H9 (cell line): ENCODE measurements at places on chromosomes 1 and 21. TPM values are rescaled to one million over a fixed set of nuclear protein-coding genes. Genes with fewer than 3 reads are reported as not detected.

DNA sequence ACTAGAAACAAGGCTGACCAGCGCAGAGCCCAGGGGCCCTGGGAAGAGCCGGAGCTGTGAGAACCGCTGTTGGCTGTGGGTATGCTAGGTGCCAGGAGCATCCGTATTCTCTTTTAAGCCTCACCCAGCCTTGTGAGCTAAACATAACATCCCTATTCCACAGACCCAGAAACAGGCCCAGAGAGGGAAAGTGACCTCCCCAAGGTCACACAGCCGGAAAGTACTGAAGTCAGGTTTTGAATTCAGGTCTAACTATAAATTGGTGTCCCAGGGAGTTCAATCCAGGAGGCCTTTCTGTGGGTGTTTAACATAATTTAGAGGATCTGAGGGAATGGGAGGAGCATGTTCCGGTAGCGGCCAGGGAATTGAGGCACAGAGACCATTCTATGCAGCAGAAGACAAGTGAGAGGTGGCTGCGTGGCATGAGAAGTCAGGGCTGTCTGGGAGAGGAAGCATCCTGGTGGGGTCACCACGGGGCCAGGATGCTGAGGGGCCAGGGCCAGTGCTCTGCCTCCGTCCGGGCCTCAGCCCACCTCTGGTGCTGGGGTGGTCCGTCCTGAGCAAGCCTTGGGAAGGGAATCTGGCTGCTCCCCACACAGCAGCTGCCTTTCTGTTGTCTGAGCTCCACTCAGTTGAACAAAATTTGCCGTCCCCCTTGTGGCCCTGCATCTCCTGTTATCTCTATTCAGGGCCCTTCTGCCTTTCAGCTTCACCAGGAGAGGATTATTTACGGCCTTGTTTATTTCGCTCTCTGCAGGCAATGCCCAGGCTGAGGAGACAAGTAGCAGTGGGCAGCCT, 338.8 kb upstream of the VAMP3 start:
- peaks cover 5% of the 10 kb centered on the region; the same call in 2 of the 3 replicates for H3K36me3 ChIP-seq
- no peak for DNase-seq
- H3K4me3 ChIP-seq = no peak overlapping the region
- no peaks in the 10 kb centered on the region for H3K4me1 ChIP-seq
- H3K27me3 ChIP-seq = no peaks in the 10 kb centered on the region

- peaks cover 52% of the 10 kb centered on the region for H3K27me3 ChIP-seq
- no peaks in the 10 kb centered on the region for H3K4me1 ChIP-seq
- peaks cover 2% of the 10 kb centered on the region; the same call in 1 of the 2 replicates for H3K36me3 ChIP-seq
- no peak overlapping the region for H3K27ac ChIP-seq
- DNase-seq = peak; percentile 77
Observed at GRCh38 chr1:170670802-170671628, 7.1 kb downstream of the PRRX1 start.

GRCh38 chr1:25042331-25043227, 112.5 kb upstream of the RUNX3 start:
- no peak for DNase-seq
- H3K4me1 ChIP-seq = no peaks in the 10 kb centered on the region
- no peak overlapping the region for H3K27ac ChIP-seq
- no peaks in the 10 kb centered on the region for H3K36me3 ChIP-seq
- no peaks in the 10 kb centered on the region for H3K27me3 ChIP-seq

- H3K4me3 ChIP-seq = no peak overlapping the region
- no peak overlapping the region for H3K27ac ChIP-seq
- no peak for DNase-seq
- H3K4me1 ChIP-seq = no peaks in the 10 kb centered on the region
Observed at GRCh38 chr1:43668956-43669355, 19.0 kb downstream of the KDM4A start.

GRCh38 chr1:10968411-10968826, 44.0 kb upstream of the TARDBP start:
- H3K36me3 ChIP-seq = no peaks in the 10 kb centered on the region
- no peak overlapping the region for H3K27ac ChIP-seq
- H3K4me1 ChIP-seq = peaks cover 13% of the 10 kb centered on the region; the same call in 1 of the 2 replicates
- no peaks in the 10 kb centered on the region for H3K27me3 ChIP-seq

GRCh38 chr1:197908716-197909220, 6.3 kb downstream of the C1orf53 start:
- no peak overlapping the region for H3K27ac ChIP-seq
- peaks cover 3% of the 10 kb centered on the region; the same call in 1 of the 2 replicates for H3K4me1 ChIP-seq
- H3K4me3 ChIP-seq = peak overlapping the region; percentile 61; the same call in 2 of the 3 replicates

DNA sequence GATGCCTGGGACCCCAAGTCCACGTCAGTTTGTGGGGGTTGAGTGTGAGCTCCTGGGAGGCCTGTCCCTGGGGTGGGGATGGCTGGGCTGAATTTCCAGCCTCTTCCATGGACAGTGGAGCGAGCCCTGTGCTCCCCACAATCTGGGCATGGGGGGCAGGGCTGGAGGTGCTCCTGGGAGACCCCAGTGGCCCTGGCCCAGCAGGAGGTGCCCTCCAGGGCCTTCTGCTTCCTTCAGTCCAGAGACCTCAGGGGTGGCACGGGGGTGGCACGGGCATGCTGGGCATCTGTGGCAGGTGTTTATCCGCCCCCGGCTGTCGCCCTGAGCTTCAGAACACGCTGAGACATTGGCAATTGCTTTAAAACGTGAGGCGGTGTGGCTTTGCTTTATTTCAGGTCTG, 40.9 kb downstream of the MORN1 start:
- no peak overlapping the region for H3K27ac ChIP-seq
- no peak for DNase-seq
- H3K27me3 ChIP-seq = no peaks in the 10 kb centered on the region
- no peaks in the 10 kb centered on the region for H3K36me3 ChIP-seq

DNA sequence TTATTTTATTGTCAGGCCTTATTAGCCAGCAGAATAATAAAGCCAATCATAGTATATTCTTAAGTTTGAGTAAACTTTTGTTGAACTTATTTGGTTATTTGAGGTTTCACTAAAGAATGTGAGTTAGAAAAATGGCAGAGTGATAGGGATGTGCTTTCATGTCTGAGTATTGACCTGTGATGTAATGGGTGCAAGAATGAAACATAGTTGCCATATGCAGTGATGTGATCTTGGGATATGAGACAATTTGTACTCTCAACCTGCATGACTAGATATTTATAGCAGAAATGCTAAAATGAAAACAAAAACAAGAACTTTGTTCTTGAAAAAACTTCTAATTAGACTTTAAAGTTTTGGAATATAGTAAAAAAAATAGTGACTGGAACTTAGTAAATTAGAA, 97.9 kb downstream of the DISP1 start:
- no peaks in the 10 kb centered on the region; the same call in 1 of the 2 replicates for H3K4me1 ChIP-seq
- no peaks in the 10 kb centered on the region for H3K27me3 ChIP-seq
- H3K27ac ChIP-seq = no peak overlapping the region
- no peak for DNase-seq

GRCh38 chr1:42364089-42364488, 16.5 kb upstream of the RIMKLA start:
- H3K4me1 ChIP-seq = no peaks in the 10 kb centered on the region
- DNase-seq = no peak
- H3K4me3 ChIP-seq = no peak overlapping the region
- H3K36me3 ChIP-seq = no peaks in the 10 kb centered on the region
- H3K27ac ChIP-seq = no peak overlapping the region

GRCh38 chr1:63269571-63269970, 52.8 kb upstream of the FOXD3 start:
- no peaks in the 10 kb centered on the region for H3K4me1 ChIP-seq
- no peaks in the 10 kb centered on the region for H3K36me3 ChIP-seq
- DNase-seq = no peak
- H3K27ac ChIP-seq = no peak overlapping the region
- H3K4me3 ChIP-seq = no peak overlapping the region

DNA sequence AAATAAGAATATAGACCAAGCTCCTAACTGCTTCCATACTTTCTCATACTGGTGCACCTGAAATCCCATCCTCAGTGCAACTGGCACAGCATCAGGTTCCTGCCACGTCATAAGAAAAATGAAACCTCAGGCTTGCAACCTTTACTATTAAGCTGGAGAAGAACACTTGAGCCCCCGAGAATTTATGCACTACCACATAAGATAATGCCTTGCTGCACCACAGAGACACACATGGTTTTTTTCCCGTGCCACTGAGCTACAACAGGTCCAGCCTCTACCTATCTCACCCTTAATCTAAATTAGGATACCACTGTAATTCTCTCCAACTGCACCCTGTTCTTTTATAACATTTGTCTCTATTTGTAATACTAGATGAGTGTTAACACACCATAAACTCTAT, 174.5 kb downstream of the DENND1B start:
- H3K27ac ChIP-seq = no peak overlapping the region
- no peak overlapping the region for H3K4me3 ChIP-seq
- no peaks in the 10 kb centered on the region for H3K27me3 ChIP-seq
- no peaks in the 10 kb centered on the region for H3K4me1 ChIP-seq

- H3K27ac ChIP-seq = no peak overlapping the region
- peaks cover 4% of the 10 kb centered on the region; the same call in 1 of the 2 replicates for H3K4me1 ChIP-seq
Observed at GRCh38 chr21:43767984-43768867, 7.9 kb downstream of the CSTB start.

GRCh38 chr1:38047603-38048141, 1.1 kb upstream of the POU3F1 start:
- peaks cover 10% of the 10 kb centered on the region; the same call in 1 of the 2 replicates for H3K27me3 ChIP-seq
- peaks cover 10% of the 10 kb centered on the region for H3K36me3 ChIP-seq
- H3K4me1 ChIP-seq = no peaks in the 10 kb centered on the region; the same call in 1 of the 2 replicates
- H3K27ac ChIP-seq = no peak overlapping the region
- DNase-seq = peak; percentile 77

DNA sequence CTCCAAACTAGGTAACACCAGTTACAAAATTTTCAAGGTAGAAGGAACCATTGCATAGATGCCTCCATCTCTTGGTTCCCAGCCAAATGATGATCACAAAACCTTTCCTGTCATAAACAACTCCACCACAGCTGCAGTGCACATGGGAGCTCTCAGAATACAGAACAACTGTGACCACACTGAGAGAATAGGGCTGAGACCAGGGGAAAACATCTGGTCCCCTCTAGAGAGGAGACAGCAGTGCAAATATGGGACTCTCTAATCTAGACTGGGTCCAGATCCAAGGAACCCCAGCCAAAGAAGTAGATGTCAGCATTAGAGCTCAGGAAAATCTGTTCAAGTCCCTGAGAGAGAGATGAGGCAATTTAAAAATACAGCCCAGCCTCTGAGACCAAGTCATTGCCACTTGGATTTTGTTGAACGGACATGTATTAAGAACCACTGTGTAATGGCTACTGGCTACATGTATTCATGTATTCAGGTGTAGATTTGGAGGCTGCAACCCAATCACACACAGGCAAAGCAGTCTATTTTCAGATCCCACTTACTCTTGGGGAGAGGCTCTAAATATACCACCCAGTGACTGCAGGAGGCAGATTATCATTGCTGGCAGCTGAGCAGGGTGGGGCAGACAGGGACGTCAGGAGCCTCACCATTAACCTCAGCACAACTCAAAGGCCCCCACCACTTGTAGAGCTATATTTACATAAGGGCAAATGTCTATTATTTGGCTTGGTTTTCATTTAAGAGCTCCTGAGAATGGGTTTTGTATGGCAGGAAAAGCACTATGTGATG, 7.6 kb upstream of the RXRG start:
- no peak overlapping the region for H3K4me3 ChIP-seq
- peaks cover 3% of the 10 kb centered on the region; the same call in 1 of the 2 replicates for H3K27me3 ChIP-seq
- no peak overlapping the region for H3K27ac ChIP-seq
- H3K36me3 ChIP-seq = no peaks in the 10 kb centered on the region
- DNase-seq = no peak

GRCh38 chr1:176998183-176998795, 166.2 kb downstream of the ASTN1 start:
- DNase-seq = no peak
- no peak overlapping the region for H3K27ac ChIP-seq
- H3K27me3 ChIP-seq = no peaks in the 10 kb centered on the region
- no peaks in the 10 kb centered on the region; the same call in 1 of the 2 replicates for H3K4me1 ChIP-seq
- H3K4me3 ChIP-seq = no peak overlapping the region
- no peaks in the 10 kb centered on the region for H3K36me3 ChIP-seq

- 0 out of 3 replicates have a peak, but pooled peaks cover 2% of the 10 kb centered on the region for H3K36me3 ChIP-seq
- no peak overlapping the region for H3K27ac ChIP-seq
- DNase-seq = no peak
- H3K27me3 ChIP-seq = no peaks in the 10 kb centered on the region
Observed at GRCh38 chr1:222975472-222976122, 160.8 kb downstream of the DISP1 start.

GRCh38 chr1:76284842-76285241, 210.3 kb downstream of the ST6GALNAC3 start:
- H3K4me3 ChIP-seq = no peak overlapping the region
- no peaks in the 10 kb centered on the region; the same call in 1 of the 2 replicates for H3K4me1 ChIP-seq
- no peak for DNase-seq
- no peaks in the 10 kb centered on the region for H3K36me3 ChIP-seq
- H3K27ac ChIP-seq = no peak overlapping the region
- no peaks in the 10 kb centered on the region for H3K27me3 ChIP-seq

GRCh38 chr1:107748531-107748930, 216.4 kb downstream of the VAV3 start:
- peaks cover 2% of the 10 kb centered on the region; the same call in 2 of the 3 replicates for H3K36me3 ChIP-seq
- H3K4me1 ChIP-seq = peaks cover 3% of the 10 kb centered on the region; the same call in 1 of the 2 replicates
- no peak overlapping the region for H3K4me3 ChIP-seq
- no peak for DNase-seq
- H3K27ac ChIP-seq = no peak overlapping the region

DNA sequence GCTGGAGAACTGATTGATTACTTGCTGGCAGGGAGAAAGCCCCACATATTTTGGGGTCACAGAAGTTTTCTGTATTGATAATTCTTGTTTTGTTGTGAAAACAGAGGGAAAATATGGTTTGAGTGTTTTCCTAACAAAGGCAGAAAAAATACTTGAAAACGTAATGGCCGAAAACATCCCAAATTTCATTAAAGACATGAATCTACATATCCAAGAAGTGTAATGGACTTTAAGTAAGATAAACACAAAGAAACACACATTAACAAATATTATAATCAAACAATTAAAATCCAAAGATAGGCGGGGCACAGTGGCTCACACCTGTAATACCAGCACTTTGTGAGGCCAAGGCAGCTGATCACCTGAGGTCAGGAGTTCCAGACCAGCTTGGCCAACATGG, 39.6 kb downstream of the SHCBP1L start:
- DNase-seq = no peak
- H3K27ac ChIP-seq = no peak overlapping the region
- peaks cover 22% of the 10 kb centered on the region for H3K36me3 ChIP-seq

GRCh38 chr1:163054181-163054591, 15.0 kb upstream of the RGS4 start:
- H3K36me3 ChIP-seq = no peaks in the 10 kb centered on the region
- H3K27me3 ChIP-seq = no peaks in the 10 kb centered on the region
- H3K4me3 ChIP-seq = no peak overlapping the region
- DNase-seq = no peak

GRCh38 chr1:119453021-119453420, 38.1 kb downstream of the HSD3B2 start:
- no peak overlapping the region for H3K27ac ChIP-seq
- no peak overlapping the region for H3K4me3 ChIP-seq
- DNase-seq = no peak
- H3K27me3 ChIP-seq = no peaks in the 10 kb centered on the region; the same call in 1 of the 2 replicates

UMODL1 gene
- total RNA-seq = not detected in 2 replicates

ESPN gene
- total RNA-seq = 53.1 and 59.3 TPM in 2 replicates

GSTM2 gene
- 14.9 and 15.3 TPM in 2 replicates for total RNA-seq

MMEL1 gene
- total RNA-seq = 0.42 and 0.59 TPM in 2 replicates

SYCP1 gene
- total RNA-seq = not detected in 2 replicates

TP73 gene
- 4.7 and 4.9 TPM in 2 replicates for total RNA-seq

DIP2A gene
- 23.0 and 25.2 TPM in 2 replicates for total RNA-seq

ANKRD35 gene
- total RNA-seq = 0.18 and 0.28 TPM in 2 replicates

HJV gene
- total RNA-seq = not detected in 2 replicates

SNX7 gene
- total RNA-seq = 23.8 and 24.7 TPM in 2 replicates
